ENCODE measurements at places on chromosomes 7 and 10.

DNA sequence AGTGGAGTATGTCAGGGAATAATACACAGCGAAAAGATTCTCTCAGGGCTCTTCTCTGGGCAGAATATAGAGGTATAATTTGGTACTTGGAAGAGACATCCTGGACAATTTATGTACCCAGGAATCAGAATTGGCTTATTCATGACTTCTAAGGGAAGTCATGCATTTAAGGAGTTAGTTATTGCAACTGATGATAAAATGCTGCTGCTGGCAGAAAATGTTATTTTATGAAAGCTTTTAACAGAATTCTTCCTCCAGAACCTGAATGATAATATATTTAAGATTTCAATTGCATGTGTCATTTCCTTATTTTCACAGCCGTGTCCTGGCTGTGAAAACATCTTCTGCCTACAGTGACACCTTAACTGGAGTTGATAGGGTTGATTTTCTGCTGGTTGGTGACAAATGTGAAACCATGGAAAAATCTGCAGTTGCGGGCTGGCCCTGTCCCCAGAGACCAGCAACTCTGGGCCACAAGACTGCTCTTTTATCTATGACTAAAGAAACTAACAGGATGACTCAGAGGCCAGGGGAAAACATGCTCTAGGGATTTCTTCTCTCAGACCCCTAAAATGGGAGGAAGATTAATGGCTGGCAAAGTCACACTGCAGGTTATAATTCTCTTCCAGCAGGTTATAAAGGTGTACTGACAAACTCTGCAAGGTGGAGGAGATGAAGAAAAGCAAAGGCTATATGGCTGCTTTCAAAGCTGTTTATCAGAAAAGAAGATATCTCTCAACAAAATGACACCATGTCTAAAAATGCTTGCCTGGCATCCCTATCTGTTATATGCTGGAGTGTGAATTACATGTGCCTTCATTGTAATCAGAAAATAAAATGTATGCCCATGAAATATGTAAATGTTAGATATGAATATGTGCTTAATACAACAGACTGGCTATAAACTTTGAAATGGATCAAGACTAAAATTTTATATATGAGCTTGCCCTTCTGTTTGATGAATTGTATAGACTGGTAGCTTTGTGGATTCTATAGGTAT is 12.1 kb upstream of the TRUB1 start:
- no peak for DNase-seq

DNA sequence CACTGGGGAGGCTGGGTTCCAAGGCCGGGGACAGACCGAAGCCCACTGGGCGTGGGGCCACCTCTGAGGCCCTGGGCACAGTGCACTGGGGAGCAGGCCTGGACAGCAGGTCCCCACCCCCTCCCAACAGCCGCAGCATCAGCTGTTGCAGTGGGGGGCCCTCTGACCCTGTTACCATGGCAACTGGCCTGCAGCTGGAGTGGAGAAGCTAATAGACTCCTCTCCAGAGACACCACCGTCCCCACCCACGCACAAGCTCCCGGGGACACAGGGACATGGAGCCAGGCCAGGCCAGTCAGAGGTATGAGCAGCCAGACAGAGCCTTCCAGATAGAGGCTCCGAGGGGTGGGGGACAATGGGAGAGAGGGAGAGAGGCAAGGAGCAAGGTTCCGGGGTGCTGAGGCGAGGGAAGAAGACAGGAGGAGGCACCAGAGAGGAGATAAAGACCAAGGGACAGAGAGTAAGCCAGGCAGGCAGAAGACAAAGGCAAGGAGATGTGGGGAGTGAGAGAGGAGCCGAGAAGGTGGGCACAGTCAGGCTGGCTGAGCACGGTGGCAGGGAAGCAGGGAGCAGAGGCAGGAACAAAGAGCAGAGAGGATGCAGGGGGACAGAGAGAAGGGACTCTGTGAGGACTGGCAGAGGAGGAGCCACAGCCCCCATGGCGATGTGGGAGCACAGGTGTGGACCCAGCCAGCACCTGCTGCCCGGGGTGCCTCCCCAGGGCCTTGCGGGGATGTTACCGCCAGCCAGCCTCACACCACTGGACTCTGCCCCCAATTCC is 6.7 kb downstream of the KCNH2 start:
- no peak for DNase-seq

- DNase-seq, result no peak
These were observed 98.5 kb downstream of the HIP1 start for GRCh38 chr7:75640201-75640600.

GRCh38 chr7:18995270-18995671 is 122.2 kb downstream of the TWIST1 start:
- no peak for DNase-seq

- no peak for DNase-seq
These were observed 45.9 kb upstream of the PDLIM1 start for GRCh38 chr10:95336702-95337101.

DNA sequence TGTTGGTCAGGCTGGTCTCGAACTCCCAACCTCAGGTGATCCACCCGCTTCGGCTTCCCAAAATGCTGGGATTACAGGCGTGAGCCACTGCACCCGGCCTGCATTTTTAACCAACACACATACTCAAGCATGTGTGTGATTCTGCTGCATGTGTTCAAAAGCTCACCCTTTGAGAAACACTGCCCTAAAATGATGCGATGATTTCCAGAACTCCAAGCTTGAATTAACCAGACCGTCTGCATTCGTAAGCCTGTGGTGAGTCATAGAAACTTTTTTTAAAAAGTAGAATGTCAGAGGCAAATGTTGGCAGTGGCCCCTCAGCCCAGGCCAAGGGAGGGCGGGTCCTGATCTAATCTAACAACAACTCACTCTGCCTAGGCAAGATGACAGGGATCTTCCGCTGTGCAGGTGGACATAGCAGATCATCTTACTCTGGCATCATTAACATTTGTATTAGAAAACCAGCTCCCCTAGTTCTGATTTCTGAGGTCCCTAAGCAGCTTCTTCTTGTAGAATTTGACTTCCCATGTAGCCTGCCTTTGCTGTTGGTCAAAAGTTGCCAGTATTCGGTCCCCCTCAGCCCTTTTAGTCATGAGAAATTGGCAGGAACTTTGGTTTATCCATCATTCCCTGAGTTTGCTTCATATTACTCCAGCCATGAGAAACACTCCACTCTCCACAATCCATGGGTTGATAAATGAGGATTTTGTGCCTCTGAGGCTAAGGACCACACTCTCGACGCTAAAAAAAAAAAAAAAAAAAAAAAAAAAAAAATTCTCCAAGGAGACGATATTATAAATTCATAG is 190.4 kb downstream of the SKIDA1 start:
- no peak for DNase-seq
